ENCODE measurements at places on chromosomes 3 and 15. TPM values are rescaled to one million over a fixed set of nuclear protein-coding genes. Genes with fewer than 3 reads are reported as not detected.

GRCh38 chr15:34759347-34759746, 4.5 kb upstream of the GJD2 start:
- DNase-seq, result no peak

- DNase-seq, result no peak
These were observed 844 bp upstream of the UQCC5 start for GRCh38 chr3:52535411-52536111.

- no peak for DNase-seq
These were observed 78.8 kb downstream of the AAGAB start for GRCh38 chr15:67175643-67176071.

LRTM1 gene
- total RNA-seq, result not detected

DNA sequence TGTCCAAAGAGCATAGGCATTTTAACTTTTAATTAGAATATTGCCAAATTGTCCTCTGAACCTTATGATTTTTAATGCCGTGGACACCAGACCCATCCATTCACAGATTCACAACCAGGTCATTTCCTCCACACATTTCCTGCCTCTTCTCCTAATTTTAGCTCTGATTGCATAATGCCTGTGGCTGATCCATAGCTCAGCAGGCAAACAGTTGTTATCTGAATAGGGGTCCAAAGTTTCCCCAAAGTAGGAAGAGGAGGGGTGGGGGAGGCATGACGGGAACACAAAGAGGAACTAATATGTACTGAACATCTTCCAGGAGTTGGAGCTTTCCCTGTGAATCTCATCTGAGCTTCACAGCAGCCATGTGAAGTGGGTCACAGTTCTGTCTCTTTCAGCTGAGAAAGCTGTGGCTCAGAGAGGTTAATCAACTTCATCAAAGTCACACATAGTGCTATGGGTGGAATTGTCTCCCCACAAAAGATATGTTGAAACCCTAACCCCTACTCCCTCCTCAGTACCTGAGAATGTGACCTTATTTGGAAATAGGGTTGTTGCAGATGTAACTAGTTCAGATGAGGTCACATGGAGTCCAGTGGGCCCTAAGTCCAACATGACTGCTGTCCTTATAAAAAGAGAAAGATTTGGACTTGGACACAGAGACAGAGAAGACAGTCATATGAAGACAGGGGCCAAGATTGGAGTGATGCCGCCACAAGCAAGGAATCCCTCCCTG, 106.7 kb upstream of the AGBL1 start:
- DNase-seq, result no peak

DNA sequence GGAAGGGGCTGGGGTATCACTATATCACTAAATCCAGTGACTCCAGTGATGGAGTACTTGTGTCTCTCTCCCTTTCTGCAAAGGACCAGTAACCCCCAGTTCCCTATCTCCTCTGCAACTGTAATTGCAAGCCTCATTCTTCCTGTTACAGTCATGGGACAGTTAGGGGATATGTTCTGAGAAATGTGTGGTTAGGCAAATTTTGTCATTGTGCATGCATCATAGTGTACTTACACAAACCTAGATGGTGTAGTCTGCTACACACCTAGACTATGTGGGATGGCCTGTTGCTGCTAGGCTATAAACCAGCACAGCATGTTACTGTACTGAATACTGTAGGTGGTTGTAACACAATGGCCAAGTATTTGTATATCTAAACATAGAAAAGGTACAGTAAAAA, 2.2 kb downstream of the VPS8 start:
- no peak for DNase-seq

DNA sequence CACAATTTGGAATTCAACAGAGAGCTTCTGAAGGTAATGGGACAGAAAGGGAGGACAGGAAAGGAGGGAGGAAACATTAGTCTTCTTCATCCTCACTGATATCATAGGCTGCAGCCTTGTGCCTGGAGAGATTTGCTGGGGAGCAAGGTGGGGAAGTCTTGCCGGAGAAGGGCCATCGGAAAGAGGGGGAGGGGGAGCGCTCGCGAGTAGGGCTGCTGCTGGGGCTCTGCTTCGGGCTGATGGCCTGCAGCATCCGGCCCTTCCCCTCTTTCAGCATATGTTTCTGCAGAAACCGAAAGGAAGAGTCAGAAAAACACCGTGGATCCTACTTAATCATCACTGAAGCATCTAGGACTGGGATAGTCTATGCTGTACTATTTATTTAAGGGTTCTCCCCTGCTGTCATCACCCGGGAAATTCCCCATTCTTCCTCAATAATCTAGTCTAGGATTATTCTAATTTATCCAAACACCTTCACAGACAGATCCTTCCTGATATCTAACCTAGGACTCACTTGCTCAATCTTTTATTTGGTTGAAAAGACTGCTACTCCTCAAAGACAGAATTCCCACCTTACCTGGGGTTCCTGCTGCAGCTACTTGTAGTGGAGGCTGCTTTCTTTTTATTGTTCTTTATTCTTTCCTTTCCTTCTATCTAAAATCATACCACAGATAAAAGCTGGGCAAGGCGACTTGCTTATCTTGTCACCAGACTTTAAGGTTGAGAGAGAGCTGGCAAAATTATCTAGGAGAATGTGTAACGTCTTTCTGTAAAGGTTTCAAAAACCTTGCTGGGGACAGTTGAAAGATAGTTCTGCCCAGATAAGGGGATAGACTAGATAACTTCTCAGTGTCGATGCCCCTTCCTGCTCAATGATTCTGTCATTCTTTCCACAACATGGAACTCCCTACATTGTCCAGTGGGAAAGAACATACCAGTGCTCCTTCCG, 22.6 kb downstream of the SLC51A start:
- no peak for DNase-seq

GRCh38 chr15:59945036-59945435, 59.1 kb upstream of the FOXB1 start:
- no peak for DNase-seq

DNA sequence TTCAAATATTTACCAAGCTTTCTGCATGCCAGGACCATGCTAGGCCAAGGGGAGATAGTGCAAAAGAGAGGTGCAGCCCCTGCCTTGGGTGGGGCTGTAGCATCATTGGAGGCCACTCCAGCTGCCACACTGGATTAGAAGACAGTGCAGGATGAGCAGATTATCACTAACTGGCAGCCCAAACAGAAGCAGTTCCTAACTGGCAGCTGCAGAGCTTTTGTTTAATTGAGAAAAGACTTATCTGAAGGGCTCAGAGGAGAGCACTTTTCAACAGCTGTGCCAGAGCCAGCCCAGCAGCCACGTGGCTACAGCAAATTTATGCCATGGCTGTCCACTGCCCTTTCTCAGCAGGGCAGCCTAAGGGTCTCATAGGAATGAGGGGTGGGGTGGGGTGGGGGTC, 13.5 kb upstream of the ACSBG1 start:
- DNase-seq, result no peak
